ENCODE measurements at places on chromosomes 7 and 10.

DNA sequence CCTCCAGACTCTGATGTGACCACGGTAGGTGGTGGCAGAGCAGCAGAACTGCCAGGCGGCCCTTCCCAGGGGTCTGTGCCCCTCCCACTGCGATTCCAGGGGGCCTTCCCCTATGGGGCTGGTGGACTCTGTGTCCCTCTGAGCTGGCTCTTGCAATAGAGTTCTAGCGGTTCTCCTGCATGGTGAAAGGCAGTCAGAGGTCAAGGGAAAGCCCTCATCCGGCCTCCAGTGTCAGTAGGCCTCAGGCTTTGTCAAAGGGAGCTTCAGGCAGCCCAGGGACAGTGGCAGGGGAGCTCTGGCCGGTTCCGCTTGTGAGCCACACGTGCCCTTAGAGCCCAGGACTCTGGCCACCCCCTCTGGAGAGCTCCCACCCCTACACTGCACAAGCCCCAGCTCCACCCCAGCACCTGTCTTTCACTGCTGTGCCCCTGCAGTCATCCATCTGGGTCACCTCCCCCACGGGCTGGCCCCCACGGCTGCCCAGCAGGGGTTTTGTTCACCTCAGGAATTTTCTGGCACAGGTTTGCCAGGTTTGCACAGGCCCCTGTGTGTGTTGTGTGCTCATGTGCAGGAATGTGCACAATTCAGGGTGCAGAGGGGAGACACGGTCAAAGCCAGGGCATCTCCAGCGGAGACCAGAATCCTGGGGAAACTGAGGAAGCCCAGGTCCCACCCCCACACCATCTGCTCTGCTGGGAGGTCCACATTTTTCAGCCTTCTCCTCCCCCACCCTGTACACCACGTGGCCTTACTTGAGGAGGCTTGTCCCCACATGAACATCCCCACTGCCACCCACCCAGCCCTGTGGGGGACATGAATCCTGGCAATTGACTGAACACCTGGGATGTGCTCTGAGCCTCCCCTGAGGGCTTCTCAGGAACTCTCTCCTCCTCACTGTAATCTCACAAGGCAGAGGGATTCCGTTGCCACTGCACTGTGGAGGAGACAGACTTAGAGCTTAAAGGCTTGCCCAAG is 23.8 kb downstream of the C10orf105 start:
- no peak for DNase-seq

GRCh38 chr7:114932991-114933390 is 11.1 kb downstream of the MDFIC start:
- DNase-seq, result no peak

DNA sequence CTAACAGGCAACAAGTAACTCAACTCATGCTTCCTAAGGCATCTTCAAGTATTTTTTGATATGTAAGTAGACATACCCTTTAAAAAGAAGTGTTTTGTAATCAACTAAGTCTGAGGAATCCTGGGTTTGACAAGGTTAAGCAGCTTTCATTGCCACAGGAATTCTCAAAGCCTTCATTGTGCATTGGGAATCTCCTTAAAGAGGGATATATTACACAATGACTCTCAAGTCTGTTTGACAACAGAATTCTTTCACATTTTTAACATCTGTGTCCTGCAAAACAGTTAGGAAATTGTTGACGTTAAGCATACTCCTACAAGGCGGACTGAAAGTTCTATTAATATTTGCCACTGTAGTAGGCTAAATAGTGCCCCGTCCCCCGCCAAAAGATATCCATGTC is 71.4 kb downstream of the SGMS1 start:
- DNase-seq, result no peak

- DNase-seq, result no peak
Measured at GRCh38 chr10:123535386-123535785, 130.8 kb upstream of the GPR26 start.

DNA sequence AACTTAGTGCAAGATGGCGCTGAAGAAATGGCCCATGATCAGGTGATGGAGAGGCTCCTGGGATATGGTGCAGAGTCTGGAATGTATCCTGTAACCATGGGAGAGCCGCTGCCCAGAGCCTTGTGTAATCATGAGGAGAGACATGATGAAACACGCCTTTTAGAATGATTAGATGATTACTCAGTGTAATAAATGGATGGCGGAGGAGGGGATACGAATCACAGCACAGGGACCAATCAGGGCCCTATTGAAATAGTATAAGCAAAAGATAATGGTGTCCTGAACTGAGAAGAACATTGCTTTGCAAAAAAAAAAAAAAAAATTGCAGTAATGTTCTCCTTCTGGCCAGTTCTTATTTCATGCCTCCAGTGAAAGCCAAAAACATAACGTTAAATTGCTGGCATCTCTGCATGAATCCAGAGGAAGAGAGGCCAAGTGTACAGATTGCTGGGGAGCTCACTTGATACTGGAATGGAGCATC is 668.5 kb upstream of the AUTS2 start:
- DNase-seq, result peak; percentile 61

DNA sequence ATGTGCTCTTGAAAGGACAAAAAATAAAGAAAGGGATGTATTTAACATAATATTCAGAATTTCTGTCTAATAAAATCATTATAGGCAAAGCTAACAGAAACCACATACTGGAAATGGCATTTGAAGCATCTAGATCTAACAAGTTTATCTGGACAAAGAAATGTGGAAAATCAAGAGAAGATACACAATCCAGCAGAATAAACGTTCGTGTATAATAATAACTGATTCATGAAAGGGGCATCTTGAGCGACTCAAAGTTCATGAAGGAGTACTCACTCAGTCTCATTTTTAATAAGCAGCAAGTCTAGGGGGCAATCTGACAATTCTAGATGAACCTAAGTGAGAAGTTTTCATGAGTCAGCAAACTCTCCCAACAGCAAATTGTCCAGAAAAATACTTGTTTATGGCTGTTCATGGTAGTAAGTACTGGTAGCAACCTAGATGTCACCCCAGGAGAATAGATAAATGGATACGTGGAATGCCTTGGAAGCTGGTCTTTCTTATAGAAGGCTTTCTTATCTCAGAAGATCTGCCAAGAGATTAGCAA is 541.8 kb downstream of the INHBA start:
- no peak for DNase-seq
